ENCODE measurements at places on chromosomes 4 and X.

DNA sequence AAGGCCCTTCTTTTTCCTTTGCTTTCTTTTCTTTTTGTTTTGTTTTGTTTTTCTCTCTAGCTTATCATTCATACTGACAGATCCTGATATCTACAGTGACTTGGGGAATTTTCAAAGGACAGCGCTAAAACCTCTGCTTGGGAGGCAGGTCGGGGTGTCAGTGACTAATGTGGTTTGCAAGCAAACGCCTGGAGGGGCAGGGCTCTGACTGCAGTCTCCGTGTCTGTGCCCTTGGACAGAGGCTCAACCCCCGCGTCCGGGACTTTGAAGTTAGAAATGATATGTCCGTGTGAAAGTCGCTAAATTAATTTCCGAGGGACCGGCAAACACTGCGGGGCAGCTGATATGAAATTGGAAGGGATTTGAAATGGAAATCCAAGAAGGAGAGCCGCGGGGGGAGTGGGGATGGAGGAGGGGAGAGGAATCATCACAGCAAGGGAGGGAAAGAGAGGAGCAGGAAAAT, 312.4 kb downstream of the DHRSX start:
- DNase-seq = peak; percentile 37

- DNase-seq = peak; percentile 48
Measured at GRCh38 chrX:138756234-138756633, 44.7 kb upstream of the FGF13 start.

DNA sequence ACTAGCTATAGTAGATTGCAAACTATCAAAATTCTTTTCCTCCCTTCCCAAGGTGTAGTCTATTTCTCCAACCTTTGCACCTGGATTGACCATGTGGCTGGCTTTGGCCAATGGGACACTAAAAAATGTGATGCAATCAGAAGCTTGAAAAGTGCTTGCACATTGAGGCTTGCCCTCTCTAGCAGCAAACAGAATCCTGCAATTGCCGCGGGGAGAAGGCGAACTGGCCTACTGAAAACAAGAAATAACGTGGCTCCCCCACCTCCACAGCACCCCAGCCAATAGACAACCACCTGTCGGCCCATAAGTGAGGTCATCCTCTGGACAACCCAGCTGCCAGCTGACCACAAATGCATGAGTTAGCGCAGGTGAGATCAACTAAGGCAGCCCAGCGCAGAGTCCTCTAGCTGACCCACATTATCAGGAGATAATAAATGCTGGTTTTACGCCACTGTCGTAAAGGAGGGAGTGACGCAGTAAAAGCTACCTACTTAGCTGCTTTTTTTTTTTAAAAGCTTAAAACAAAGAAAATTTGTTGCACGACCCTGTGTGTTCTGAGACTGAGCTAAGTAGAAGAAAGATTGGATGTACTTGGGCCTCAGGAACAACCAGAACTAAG, 95.2 kb downstream of the GK start:
- DNase-seq = no peak

- no peak for DNase-seq
Measured at GRCh38 chr4:129394635-129395034, 298.7 kb downstream of the C4orf33 start.

DNA sequence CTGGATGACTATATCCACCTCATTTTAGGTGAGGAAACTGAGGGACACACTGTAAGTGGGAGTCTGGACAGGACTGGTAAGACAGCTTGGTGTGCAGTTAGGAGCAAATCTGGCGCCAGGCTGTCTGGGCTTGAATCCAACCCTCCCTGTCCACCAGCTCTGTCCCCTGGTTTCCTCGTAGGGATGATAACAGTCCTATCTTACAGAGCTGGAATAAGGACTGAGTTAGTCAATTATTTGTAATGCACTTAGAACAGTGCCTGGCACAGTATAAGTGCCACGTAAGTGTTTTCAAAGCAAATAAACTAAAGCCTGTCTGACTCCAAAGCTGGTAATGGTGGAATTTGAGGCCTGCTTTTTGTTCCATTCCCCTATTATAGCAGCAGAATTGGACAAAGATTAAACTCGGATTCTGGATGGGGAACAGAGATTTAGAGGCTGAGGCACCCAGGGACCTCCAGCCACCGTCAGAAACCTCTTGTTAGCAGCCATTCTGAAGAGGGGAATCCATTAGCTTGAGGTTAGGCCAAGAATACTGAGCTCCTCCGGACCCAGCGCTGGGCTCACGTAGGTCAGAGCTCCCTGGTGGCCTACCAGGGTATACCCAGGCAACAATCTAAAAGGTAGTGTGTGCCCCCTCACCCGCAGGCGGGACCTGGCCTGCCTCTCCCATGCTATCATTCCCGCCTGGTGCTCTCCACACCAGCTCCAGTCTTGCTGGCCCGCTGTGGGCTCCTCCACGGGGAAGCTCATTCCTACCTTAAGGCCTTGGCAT, 102.1 kb downstream of the UCHL1 start:
- peak; percentile 76 for DNase-seq

- no peak for DNase-seq
Measured at GRCh38 chr4:5892323-5893003, 423 bp downstream of the CRMP1 start.

DNA sequence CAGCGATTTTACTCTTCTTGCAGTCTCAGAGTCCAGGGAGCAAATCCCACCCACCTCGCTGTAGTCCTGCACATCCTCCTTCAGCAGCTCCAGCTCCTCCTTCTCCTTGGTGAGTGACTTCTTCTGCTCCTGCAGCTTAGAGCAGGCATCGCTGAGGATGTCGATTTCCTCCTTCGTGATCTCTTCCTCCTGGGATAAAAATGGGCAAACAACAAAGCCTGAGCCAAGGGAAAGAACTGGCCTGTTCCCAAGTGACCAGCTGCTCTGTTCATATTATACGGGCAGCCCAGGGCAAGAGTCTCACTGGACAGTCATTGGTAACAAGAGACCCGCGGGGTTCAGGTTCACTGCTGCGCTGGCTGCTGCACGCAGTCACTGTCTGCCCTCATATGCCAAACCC, 26.2 kb downstream of the FGFR3 start:
- DNase-seq = no peak

DNA sequence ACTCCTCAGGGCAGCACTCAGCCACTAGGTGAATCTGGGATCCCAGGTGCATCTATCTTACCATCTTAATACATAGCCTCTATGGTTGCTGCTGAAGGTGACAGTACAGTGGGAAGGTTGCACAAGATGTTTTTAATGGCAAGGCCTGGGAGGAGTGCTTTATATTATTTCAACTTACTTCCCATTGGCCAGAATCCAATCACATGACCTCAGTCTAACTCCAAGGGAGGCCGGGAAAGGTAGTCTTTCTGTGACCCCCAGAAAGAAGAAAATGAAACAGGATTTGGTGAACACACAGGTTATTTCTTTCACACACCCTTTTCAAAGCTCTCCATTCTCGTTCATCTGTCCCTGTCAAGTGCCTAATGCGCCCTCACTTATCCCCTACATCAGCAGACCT, 189.1 kb upstream of the ATP6AP2 start:
- no peak for DNase-seq

- no peak for DNase-seq
Measured at GRCh38 chrX:140180585-140180984, 215.3 kb upstream of the CXorf66 start.

- no peak for DNase-seq
Measured at GRCh38 chr4:174437324-174437723, 85.0 kb downstream of the HPGD start.

DNA sequence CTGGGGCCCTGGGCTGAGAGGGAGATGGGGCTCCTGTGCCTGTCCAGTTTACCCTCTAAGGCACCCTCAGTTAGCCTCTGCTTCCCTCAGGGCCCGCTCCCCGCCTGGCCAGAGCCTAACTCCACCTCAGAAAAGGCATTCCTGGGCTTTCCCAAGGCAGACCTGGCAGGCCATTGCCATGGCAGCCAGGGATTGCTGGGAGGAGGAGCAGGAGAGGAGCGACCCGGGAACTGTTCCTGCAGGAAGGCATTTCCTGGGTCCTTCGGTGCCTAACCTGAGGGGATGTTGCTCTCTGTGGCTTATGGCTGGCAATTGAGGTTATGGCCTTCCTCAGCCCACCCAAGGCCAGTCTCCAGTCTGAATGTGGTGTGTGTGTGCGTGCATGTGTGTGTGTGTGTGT, 131.3 kb downstream of the PJA1 start:
- DNase-seq = no peak

- no peak for DNase-seq
Measured at GRCh38 chrX:116694046-116694445, 231.3 kb upstream of the CT83 start.

- no peak for DNase-seq
Measured at GRCh38 chr4:499567-499966, 557 bp downstream of the PIGG start.

DNA sequence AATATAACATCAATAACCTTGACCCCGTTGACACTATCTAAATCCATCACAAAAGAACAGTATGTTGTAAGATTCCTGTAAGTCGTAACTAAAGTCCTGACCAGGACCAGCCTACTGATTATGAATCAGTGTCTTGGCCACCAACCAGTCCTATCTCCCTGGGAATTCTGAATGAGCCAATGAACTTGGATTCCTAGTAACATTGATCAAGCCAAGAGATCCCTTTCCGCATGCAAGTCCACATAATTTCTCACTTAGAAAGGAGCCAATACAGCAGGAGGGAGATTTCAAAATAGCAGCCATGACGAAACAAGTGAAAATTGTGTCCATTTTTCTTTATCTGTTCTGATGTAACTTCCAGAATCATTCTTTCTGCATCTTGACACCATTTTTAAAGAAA, 9.5 kb downstream of the XPNPEP2 start:
- DNase-seq = no peak

- DNase-seq = no peak
Measured at GRCh38 chr4:9943761-9944160, 77.5 kb downstream of the SLC2A9 start.

- DNase-seq = no peak
Measured at GRCh38 chrX:57681341-57681740, 1.3 kb upstream of the NLRP2B start.

GRCh38 chr4:5705647-5706320, 2.6 kb downstream of the EVC2 start:
- no peak for DNase-seq

GRCh38 chr4:153480704-153481103, 14.5 kb downstream of the TMEM131L start:
- DNase-seq = no peak

DNA sequence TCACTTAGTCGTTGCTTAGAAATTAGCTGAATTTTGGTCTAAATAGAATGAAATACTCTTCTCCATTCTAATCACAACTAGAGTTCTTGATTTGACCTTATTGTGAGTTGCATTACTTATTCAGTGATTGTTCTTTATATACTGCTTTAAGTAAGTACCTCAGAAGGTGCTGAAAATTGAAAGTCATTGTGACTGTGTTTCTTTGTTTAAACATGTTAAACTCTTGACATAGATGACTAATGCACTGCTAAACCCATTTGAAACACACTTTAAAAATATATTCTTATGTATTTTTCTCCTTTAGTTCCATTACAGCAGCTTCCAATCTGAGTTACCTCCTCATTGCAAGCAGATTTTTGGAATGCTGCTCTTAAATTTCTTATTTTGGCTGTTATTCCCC, 9.1 kb downstream of the TSPAN7 start:
- DNase-seq = no peak

DNA sequence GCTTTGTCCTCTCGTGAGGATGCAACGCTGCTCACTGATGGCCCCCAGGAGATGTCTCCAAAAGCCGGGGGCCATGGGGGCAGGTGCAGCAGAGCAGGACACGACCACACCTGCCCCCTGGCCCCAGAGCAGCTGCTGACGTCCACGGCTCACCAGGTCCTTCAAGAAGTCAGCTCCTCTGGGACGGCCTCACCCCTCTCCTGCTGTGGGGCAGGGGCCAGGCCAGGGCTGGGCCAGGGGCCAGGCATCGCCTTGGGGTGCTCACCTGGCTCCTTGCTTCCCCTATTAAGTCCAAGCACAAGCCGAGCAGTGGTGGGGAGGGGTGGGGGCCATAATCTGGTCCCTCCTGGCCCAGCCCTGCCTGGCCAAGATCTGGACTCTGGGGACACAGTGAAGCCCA, 28.6 kb upstream of the MXD4 start:
- no peak for DNase-seq

GRCh38 chrX:133911825-133912495, 73.4 kb downstream of the GPC3 start:
- no peak for DNase-seq

GRCh38 chrX:81304563-81304962, 102.7 kb downstream of the SH3BGRL start:
- no peak for DNase-seq

DNA sequence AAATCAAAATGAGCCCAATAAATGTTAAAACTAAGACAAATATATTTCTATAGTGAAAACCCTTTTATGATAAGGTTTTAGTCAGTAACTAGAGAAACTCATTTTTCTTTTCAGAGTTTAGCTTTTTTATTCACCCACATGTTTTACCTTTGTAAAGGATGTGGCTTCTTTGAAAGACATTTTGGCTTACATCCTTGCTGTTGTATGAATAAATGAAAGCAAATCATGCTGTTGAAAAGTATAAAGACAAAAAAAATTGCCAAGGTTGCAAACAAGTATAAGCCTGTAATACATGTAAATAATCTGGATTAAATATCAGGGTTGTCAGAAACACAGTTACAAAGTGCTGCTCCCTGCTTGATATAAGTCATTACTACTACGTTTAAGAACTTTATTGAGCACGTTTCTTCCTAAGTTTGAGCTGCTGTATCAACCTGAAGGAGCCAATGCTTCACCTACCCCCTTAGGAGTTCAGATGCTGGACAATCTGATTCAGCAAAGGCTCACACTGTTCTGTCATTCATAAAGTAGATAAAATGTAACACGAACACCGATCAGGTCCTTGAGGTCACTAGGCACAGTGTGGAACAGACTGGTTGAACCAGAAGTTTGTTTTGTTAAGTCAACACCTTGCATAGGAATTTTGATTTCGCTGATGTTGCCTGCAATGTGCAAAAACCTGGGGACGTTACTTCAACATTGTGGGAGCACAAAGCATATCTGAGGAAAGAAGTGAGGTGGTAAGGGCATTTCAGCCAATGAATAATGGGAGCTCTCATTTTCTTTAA, 321.2 kb upstream of the BMP3 start:
- DNase-seq = no peak

DNA sequence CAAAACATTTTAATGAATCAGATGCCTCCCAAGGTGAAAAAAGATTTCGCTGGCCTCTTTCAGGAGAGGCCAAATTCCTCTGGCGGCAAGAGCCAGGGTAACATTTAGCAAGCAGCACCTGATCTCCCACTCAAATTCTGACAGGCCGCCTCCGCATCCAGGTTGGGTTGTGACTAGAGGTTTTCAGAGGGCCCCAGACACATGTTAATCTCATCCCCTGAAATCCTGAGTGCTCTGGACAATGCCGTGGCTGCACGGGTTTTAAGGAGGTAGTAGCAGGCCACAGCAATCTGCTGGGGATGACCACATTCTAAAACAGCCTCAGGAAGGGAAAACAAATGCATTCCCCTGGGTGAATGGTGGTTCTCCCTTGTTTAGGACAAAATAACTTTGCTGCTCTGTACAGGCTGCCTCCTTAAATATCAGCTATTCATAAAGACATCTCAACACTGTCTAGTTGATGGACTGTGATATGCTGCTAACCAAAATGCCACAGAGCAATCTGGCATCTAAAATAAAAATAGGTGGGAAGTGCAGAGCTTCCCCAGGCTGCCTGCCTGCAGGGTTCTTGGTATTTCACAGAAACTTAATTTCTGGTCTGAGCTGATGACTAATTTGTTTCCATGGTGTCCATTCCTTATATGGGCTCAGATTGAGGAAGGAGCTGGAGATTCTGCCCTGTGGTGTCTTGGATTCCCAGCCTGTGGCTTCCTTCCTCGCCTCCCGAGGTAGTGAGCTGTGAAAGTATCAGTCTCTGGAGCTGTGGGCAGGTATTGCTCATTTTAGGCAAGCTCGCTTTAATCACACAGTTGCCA, 202.0 kb downstream of the DCLK2 start:
- DNase-seq = no peak

GRCh38 chr4:111434586-111434985, 710.7 kb upstream of the FAM241A start:
- no peak for DNase-seq

Measured in iPS-NIHi11 (cell line).